HL-60 (cell line): ENCODE measurements at places on chromosomes 1 and 21.

GRCh38 chr1:119007670-119008482 lies 19.7 kb upstream of the TBX15 start:
- peak; percentile 13 for DNase-seq

DNA sequence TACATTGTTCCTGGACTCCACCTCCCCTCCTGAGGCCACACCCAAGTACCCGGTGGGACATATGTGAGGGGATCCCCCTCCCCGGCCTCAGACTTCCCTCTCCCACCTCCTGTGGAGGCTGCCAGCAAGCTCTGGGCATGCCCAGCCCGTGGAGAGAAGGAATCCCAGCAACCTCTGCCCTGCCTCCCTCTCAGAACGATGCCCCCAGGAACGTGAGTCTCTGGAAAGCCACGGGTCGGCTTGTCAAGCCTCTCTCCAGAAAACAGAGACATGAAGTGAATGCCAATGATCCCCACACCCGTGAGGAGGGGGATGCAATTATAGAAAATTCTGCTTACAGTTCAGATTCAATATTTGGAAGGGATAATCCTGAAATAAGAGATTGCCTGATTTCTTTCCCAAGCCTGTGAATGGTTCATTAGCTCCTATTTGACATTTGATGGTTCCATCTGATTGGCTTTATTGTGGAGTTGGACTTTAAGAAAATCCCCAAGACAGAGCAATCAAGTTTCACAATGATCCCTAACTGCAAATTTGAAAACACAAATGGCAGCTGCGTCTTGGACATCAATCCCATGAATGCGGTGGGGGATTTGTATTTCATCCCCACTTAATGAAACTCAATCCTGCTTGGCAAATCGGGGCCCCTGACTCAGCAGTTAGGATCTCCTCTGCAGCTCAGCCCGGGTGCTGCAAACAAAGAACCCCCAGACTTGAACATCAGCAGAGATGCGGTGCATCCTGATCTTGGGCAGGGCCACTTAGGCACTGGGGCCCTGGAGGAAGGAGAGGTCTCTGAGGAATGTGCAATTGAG lies 9.1 kb upstream of the GUCA2B start:
- no peak for DNase-seq

DNA sequence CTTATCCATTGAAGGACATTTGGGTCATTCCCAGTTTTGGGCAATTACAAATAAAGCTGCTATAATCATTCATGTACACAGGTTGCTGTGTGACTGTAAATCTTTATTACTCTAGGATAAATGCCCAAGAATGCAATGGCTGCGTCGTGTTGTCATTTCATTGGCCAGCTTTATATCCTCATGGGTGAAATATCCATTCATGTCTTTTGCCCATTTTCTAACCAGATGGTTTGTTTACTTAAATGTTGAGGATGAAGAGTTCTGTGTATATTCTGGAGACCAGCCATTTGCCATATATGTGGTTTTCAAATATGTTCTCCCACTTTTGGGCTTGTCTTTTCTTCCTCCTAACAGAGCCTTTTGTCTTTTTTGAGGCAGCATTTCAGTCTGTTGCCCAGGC lies 25.3 kb downstream of the TRIM11 start:
- DNase-seq: no peak

GRCh38 chr1:116769561-116769977 lies 15.3 kb downstream of the CD2 start:
- DNase-seq: peak; percentile 83

- DNase-seq: no peak
Observed at GRCh38 chr1:111227851-111228747, 586 bp downstream of the CHI3L2 start.

- DNase-seq: no peak
Observed at GRCh38 chr1:38991638-38992411, 749 bp downstream of the AKIRIN1 start.

DNA sequence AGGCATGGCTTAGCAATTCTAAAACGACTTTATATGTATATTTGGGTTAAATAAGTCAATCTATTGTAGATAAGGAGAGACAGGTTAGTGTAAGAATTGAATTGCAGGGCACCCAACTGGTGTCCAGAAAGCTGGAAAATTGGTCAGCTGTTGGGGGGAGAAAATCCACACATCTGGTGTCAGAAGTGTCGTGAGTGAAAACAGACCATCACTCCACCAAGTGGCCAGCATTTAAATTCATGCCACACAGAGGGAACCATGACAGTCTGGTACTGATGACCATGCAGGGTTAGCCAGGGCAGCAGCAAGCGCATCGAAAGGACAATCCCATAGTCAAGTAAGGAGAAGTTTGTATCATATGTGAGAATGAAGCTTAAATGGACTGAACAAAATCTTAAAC lies 11.7 kb downstream of the LAX1 start:
- DNase-seq: no peak

- DNase-seq: no peak
Observed at GRCh38 chr1:4214826-4215225, 314.8 kb upstream of the C1orf174 start.
